ENCODE measurements at places on chromosomes 12 and 14. TPM values are rescaled to one million over a fixed set of nuclear protein-coding genes. Genes with fewer than 3 reads are reported as not detected.

DNA sequence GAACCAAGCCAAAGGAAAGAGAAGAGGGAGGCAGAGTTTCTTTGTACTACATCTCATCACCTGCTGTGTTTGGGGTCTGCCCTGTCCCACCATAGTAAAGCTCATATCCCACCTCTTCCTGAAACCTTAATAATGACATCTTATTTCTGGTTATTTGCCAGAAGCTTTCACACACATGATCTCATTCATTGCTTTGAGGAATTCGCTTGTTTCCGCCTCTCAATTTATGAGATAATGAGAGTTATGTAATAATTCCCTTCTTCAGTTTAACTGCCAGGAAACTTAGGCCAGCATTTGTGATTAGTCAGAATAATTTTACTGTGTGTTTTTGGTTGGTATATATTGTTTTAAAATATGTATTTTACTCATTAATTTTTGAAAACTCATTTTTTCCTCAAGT is 205.2 kb downstream of the CACNA1C start:
- no peak for DNase-seq

Gene MYH6
- not detected for total RNA-seq

- peak; percentile 80 for DNase-seq
Measured at GRCh38 chr12:753611-754472, 1.5 kb downstream of the WNK1 start.

Gene SLC24A4
- total RNA-seq = 0.11 TPM

GRCh38 chr12:112906712-112907414 is at the start of gene OAS1:
TSS of gene OAS1 (plus strand) at chr12:112906962. CDS start at chr12:112907040, 78 bp downstream.
- DNase-seq = no peak

- DNase-seq = no peak
Measured at GRCh38 chr14:95445161-95445560, 71.3 kb downstream of the SYNE3 start.

Measured in suprapubic skin (tissue), 4 donors.